ENCODE measurements at places on chromosomes 16 and 17. TPM values are rescaled to one million over a fixed set of nuclear protein-coding genes. Genes with fewer than 3 reads are reported as not detected.

The GGT6 gene
- not detected for total RNA-seq

The NOD2 gene
- total RNA-seq = 1.2 TPM

The PRAC1 gene
- not detected for total RNA-seq

The PRSS8 gene
- not detected for total RNA-seq

The KCNJ2 gene
- total RNA-seq = not detected

DNA sequence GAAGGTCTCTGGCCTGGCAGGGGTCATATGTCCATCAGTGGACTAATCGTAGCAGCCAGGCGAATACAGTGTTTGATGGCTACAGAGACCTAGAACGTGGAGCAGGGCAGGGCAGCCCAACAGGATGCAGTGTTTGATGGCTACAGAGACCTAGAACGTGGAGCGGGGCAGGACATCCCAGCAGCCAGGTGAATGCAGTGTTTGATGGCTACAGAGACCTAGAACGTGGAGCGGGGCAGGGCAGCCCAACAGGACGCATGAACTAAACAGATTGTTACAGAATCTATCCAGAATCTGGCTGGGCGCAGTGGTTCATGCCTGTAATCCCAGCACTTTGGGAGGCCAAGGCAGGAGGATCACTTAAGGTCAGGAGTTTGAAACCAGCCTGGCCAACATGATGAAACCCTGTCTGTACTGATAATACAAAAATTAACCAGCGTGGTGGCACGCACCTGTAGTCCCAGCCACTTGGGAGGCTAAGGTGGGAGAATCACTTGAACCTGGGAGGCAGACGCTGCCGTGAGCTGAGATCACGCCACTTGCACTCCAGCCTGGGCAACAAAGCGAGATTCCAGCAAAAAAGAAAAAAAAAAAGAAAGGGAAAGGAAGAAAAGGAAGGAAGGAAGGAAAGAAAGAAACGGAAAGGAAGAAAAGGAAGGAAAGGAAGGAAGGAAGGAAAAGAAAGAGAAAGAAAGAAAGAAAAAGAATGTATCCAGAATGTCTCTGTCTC lies 65.2 kb upstream of the RPH3AL start:
- no peaks in the 10 kb centered on the region for H3K27me3 ChIP-seq
- DNase-seq = no peak
- H3K27ac ChIP-seq = peak overlapping the region; percentile 100
- H3K4me3 ChIP-seq = peak overlapping the region; percentile 49
- peaks cover 69% of the 10 kb centered on the region for H3K4me1 ChIP-seq

- no peaks in the 10 kb centered on the region for H3K36me3 ChIP-seq
- H3K4me3 ChIP-seq = no peak overlapping the region
- no peak for DNase-seq
- no peak overlapping the region for H3K27ac ChIP-seq
- H3K27me3 ChIP-seq = peaks cover 2% of the 10 kb centered on the region
These were observed 104.6 kb downstream of the GNAO1 start for GRCh38 chr16:56295739-56296527.

- peak overlapping the region; percentile 88 for H3K27ac ChIP-seq
- H3K4me1 ChIP-seq = peaks cover 55% of the 10 kb centered on the region
- peaks cover 28% of the 10 kb centered on the region for H3K36me3 ChIP-seq
These were observed 1.7 kb downstream of the TMC6 start for GRCh38 chr17:78126895-78127238.

DNA sequence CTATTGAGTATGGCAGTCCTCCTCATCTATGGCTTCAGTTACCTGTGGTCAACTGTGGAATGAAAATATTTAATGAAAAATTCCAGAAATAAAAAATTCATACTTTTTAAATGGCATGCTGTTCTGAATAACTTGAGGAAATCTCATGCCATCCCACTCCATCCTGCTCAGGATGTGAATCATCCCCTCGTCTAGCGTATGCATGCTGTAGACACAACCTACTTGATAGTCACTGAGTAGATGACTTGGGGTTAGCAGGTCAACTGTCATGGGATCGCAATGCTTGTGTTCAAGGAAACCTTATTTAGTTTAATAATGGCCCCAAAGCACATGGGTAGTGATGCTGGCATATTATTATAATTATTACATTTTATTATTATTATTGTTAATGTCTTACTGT lies 4.8 kb upstream of the VAC14 start:
- H3K36me3 ChIP-seq = no peaks in the 10 kb centered on the region
- H3K4me3 ChIP-seq = no peak overlapping the region
- peaks cover 4% of the 10 kb centered on the region for H3K27me3 ChIP-seq
- H3K27ac ChIP-seq = no peak overlapping the region
- H3K4me1 ChIP-seq = no peaks in the 10 kb centered on the region

Data from activated naive CD4-positive, alpha-beta T cell treated with anti-CD3 and anti-CD28 coated beads for 36 hours (primary cell).